ENCODE measurements at places on chromosomes 12 and 14. TPM values are rescaled to one million over a fixed set of nuclear protein-coding genes. Genes with fewer than 3 reads are reported as not detected.

- DNase-seq: no peak
These were observed 17.2 kb upstream of the PIWIL1 start for GRCh38 chr12:130320536-130320935.

DNA sequence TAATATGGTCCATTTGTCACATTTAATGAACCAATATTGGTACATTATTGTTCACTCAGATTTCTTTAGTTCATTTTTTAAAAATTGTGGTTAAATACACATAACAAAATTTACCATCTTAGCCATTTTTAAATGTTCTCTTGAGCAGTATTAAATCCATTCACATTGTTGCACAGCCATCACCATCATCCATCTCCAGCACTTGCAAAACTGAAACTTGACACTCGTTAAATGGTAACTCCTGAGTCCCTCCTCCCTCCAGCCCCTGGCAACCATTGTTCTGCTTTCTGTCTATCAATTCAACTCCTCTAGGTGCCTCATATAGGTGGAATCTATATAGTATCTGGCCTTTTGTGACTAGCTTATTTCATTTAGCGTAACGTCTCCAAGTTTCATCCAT lies 86.4 kb downstream of the ACACB start:
- DNase-seq: no peak

GRCh38 chr12:99455350-99456035 lies 192.1 kb upstream of the GARIN6 start:
- DNase-seq: no peak

- DNase-seq: no peak
These were observed 16.4 kb downstream of the CEP170B start for GRCh38 chr14:104881369-104881979.

DNA sequence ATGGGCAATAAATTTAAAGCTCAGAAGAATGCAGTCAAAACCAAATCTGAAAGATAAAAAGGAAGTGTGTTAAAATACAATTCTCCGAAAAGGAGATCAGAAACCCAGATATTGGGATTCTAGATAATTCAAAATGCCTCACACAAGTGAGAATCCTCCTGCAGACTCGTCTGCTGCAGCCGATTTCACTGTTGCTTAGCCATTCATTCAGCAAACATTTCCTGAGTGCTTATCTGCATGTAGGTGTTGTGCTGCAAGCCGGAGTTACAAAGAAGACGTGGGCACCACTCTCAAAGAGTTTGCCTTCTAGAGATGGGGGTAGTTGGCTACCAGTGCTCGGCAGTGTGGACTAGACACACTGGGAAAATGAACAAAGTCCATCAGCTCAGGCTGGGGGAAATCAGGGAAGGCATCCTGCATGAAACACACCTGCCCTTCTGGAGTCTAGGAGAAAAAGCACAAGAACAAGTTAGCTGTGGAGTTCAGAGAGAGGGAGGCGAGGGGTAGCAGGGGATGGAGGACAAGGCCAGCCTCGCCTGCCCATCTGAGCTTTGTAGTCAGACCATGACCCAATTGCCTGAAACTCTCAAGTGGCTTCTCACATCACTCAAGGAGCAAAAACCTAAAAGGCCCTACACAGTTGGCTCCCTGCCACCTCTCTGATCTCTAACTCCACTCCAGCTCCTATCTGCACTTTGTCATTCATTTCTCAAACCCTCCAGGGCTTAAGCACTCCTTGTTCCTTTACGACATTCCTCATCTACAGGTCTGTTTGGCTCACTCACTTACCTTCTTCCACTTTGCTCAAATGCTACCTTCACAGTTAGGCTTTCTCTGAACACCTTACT lies 310.0 kb upstream of the DDHD1 start:
- DNase-seq: no peak

DNA sequence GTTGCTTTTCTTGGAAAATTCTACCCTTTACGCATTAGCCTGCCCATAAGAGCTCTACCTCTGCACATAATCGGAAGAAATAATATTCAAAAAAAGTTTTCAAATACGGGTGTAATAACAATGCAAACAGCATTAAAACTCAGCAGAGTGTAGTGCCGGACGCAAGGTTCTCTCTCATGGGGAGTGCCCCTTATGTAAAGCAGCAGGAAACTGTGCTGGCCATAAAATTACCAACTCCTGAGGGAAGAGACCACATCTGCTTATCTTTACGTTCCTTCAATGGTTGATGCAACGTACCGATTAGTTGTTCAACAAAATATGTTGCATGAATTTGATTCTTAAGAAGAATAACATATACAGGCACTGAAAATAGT lies 118.7 kb upstream of the TMCC3 start:
- DNase-seq: no peak

DNA sequence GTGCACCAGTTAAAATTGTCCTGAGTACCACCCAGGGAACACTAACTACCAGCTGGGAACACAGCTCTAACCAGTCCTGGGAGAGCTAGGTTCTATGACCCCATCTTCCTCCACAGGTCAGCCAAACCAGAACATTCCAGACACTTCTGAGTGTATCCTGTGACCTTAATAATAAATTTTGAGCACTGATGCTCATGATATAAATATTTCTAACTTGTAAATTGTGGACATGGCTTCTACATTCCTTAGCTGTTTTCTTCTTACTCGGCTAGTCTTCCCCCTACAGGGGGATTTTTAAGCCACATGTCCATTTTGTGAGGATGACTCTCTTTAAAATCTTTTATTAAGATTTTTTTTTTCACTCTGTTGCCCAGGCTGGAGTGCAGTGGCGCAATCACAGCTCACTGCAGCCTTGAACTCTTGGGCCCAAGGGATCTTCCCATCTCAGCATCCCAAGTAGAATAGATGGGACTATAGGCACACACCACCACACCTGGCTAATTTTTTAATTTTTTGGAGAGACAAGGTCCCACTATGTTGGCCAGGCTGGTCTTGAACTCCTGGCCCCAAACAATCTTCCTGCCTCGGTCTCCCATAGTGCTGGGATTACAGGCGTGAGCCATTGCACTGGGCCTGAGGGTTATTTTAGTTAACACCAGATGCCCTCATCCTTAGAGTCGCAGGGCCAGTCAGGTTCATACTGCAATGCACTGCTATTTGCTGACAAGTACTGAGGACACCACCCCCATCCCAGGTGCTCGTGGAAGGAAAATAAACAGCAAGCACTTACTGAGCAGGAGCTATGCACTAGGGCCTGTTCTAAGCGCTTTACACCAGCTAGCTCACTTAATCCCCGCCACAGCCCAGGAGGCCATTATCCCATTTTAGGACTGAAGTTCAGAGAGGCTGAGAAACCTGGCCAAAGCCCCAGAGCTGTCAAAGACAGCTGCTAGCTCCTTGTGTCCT lies 142.6 kb upstream of the NCOR2 start:
- DNase-seq: no peak

DNA sequence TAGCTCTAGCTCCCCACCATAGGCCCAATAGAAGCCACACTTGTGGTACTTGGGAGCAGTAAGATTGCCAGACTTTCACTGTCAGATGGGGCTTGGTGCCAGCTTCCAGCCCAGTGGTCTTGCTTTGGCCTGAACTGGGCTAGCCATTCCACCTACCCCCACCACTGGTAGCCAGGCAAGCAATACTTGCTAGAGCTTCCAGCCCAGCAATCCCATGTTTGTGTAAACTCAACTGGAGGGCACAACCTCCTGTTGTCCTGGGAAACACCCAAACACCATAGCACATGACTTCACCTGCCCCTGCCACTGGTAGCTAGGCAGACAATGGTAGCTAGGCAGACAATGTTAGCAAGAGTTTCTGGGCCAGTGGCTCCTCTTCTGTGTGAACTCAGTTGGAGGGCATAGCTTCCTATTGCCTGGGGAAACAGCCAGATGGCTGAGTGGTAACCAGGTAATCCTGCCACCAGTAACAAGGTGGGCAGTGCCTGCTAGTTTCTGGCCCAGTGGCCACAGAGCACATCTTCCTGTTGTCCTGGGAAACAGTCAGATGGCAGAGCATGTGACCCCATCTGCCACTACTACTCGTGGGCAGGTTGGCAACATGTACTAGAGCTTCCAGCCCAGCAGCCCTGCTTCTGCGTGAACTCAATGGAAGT lies 5.6 kb upstream of the OR6C76 start:
- no peak for DNase-seq

DNA sequence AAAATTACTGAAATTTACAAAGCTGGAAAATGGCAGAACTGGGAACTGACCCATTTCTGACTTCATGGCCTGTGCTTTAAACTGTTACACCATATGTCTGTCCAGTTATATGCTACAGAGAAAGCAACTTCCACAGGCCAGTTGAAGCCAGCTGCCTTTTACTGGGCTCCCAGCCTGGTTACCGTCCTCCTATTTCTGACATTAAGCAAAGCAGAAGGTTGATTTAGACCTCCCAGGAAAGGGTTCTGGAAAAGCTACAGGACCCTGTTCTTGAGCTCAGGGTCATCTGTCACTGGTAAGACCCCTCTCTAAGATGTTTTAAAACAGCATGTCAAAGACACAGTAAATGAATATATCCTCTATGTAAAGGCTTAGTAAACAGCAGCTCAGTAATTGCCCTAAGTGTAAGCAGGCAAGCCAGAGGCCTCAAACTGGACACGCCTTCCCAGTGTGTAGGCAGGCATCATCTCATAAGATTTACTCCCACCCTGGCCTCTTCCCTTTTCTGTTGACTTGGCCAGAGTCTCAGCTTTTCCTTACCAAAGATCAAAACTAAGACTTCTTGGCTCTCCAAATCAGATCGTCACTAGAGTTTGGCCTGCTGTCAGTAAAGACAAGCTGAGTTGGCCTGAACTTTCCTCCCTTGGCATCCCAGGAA lies 55.4 kb upstream of the RNU6-8 start:
- DNase-seq: peak; percentile 54

DNA sequence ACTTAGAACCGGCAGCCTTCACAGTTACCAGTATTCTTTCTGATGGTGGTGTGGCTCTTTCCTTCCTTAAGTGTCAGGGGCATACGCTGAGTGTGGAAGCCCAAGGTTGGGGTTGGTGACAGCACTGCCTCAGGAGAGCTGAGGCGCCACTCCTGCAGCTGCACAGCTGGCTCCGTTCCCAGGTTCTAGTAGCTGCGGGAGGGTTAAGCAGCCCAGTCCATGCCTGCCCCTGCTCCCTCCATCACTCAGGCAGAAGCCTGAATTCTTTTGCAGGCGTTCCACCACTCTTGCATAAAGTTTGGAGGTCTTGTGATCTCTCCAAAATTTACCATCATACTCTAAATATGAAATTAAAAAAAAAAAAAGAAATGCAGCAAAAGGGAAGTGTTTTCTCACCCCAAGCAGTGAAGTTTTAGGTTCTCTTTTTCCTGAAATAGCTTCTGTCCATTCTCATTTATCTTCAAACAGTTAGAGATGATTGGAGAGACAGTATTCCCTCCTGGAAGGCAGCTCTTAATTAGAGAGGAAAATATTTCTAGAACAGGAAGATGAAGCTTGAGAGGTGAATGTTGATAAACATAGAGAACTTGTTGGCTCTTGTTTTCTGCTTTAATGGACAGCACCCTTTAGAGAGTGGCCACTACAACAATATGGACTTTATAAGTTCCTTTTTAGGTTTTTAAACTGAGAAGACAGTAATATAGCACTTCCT lies 136.1 kb downstream of the FGD4 start:
- peak; percentile 40 for DNase-seq

Gene SOX5
- total RNA-seq: 17.9 TPM

Gene CACNA2D4
- 4.0 TPM for total RNA-seq

DNA sequence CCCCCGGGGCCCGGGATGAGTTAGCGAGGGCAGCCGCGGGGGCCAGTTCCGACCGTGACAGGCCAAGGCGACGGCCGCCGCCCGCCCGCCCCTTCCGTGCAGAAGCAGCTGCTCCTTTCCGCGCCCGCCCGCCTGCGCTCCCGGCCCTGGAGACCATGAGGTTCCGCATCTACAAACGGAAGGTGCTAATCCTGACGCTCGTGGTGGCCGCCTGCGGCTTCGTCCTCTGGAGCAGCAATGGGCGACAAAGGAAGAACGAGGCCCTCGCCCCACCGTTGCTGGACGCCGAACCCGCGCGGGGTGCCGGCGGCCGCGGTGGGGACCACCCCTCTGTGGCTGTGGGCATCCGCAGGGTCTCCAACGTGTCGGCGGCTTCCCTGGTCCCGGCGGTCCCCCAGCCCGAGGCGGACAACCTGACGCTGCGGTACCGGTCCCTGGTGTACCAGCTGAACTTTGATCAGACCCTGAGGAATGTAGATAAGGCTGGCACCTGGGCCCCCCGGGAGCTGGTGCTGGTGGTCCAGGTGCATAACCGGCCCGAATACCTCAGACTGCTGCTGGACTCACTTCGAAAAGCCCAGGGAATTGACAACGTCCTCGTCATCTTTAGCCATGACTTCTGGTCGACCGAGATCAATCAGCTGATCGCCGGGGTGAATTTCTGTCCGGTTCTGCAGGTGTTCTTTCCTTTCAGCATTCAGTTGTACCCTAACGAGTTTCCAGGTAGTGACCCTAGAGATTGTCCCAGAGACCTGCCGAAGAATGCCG lies 699 bp downstream of the MGAT2 start:
- DNase-seq: peak; percentile 72

DNA sequence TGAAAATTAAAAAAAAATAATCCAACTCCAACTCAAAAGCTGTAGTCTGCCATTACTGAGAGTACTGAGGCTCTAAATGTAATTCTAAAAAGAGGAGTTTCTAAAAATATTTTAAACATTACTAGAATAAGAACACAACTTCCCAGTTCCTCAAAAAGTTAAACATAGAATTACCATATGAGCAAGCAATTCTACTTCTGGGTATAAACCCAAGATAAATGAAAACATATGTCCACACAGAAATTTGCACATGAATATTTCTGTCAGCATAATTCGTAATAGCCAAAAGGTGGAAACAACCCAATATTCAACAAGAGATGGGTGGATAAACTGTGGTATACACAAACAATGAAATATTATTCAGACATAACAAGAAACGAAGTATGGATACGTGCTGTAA lies 15.0 kb upstream of the NR2C1 start:
- DNase-seq: no peak

DNA sequence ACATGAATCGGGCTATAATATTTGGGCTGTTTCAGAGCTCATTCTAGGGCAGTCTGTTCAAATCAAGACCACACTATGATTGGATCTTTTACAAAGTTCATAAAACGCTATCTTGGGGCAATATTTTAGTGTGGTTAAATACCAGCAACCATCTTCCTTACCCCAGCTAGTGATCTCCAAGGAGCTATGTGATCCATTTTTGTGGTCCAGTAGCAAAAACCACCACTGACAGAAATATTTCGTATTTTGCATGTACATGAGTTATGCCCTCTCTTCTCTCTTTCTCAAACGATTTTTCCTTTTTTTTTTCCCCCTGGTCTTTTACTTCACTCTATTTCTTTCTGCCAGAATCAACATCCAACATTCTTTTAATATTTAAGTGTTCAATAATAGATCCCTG lies 280.6 kb upstream of the KITLG start:
- no peak for DNase-seq

- DNase-seq: no peak
These were observed 9.6 kb downstream of the APOBEC1 start for GRCh38 chr12:7656121-7656520.

Gene KSR2
- 0.03 TPM for total RNA-seq

Gene GPR33
- not detected for total RNA-seq

- DNase-seq: no peak
These were observed 118.7 kb downstream of the BRMS1L start for GRCh38 chr14:35944847-35945246.

DNA sequence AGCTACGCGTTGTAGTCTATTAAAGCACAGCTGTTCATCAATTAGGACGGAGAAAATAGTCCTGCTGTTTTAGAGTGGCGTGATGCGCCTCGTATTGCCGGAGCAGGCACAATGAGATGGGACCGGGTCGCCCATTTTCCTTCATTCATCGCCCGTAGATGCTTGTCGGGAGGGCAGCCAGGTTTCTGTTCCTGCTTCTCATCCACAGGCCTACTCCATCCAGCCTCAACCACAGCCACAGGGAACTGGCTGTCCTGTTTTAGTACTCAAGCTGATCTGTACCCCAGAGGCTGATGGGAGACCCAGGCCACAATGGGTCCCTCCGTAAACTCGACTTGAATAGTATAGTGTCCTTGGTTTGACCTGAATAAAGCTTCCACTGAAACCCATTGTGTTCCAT lies 264.0 kb downstream of the VRK1 start:
- no peak for DNase-seq

Data from uterus (tissue), 4 donors.